Fibroblast of the aortic adventitia (primary cell): ENCODE measurements at places on chromosomes 5 and 9. TPM values are rescaled to one million over a fixed set of nuclear protein-coding genes. Genes with fewer than 3 reads are reported as not detected.

DNA sequence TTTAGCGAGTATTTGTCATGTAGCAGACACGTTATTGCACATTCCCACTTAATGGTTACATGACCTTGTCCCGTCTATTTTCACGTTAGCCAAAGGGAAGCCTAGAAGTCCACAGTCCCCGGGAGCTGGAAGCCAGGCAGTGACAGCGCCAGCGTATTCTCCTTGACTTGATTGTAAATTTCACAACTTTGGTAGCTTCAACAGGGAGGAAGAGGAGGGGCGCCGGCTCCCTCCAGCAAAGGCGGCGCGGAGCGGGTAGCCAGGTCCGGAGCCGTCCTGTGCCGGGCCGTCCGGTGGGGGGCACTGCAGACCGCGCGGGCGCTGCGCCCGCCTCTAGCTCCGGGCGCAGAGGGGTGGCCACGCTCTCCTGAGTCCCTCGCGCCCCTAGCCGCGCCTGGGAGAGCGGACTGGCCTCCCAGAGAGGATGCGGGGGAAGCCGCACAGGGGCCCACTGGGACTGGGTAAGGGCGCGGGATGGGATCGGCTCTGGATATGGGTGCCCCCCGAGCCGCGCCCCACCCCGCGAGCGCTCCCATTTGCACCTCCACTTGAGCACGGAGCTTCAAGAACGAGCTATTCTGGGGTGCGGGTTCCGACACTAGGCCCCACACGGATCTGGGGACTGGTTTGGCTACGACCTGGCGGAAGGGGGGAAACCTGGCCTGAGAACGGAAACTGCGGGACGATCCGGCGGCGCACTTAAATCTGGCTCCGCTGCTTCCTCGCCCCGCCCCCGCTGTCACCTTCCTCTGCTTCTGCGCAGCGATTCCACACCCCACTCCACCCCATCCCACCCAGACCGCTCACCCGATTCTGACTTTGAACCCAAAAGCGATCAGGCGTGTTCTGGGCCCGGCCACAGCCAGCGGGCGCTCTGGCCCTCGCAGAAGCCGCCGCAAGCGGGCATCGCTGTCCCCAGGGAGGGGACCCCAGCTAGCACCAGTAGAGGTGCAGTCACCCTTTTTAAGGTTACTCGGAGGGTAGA lies 23.8 kb downstream of the KLF4 start:
- peak; percentile 62 for DNase-seq

DNA sequence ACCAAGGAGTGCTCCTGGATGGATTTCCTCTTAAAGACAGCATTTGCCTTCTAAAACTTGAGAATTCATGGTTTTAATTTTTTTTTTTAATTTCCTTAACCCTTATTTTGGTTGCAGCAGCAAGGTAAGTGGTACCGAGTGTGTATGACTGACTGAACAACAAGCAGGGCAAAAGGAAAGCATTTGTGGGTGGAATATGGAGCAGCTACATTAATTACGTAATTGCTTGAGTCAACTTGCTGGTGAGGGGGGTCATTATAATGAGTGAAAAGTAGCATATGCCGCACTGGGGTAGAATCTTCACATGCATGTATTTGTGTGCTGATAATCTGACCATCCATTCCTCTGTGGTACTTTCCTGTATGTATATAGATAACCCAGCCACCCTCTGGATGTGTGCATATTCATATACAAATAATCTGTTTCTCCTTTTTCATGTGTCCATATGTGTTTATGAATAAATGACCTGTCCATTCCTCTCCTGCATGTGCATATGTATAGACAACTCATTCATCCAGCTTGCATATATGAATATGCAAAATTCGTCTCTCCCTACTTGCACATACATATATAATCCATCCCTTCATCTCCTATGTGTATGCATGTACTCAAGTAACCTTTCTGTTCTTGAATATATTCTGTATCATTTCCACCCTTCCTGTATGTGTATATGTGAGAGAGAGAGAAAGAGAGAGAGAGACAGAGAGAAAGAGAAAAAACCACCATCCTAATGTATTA lies 147.5 kb upstream of the RUSC2 start:
- peak; percentile 26 for DNase-seq

DNA sequence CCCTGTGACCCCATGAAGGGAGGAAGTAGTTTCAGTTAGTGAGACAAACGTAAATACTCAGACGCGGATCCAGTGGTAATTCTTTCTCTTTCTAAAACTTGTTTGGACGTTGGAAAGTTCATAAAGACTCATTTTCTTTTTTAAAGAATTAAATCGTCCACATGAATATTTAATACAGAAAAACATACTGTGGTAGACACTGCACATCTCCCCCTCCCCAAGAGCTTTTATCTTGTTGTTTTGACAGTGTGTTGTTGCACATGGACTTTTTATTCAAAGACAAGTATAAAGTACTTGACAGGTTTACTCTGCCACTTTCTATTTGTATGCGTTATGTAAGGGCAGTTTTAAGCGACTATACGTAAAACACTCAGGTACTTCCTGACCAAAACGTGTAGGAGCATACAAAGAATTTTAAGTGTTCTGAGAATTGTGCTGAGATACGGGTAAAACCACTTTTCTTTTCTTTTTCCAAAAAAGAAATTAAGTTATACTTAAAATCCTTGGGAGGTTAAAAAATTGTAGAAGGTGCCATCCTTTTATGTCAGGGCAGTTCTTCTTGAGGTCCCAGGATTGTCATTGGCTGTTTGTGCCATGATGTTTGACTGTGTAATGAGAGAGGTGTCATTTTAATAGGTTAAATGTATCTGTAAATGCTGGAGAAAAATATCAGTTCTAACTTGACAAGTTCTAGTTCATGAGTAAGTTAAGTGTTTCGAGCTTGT lies 1.3 kb downstream of the NIPBL start:
- peak; percentile 21 for DNase-seq

GRCh38 chr5:50667023-50667652 lies 701 bp downstream of the PARP8 start:
- DNase-seq = peak; percentile 54

DNA sequence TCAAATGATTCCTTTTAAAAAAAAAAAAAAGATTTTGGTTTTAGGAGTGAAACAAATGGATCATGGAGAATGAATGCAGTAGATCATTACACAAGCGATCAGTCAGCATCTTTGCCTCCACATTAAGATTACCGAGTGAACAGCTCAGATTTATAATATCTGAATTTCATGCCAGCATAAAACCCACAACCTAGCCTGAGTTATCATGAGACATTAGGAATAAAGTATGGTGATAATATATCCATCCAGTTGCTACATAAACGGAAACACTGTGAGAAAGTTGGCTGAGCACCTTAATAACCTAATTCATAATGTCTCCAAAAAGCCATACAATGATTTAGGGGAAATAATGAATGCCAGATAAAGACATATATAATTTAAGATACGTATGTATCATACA lies 553.1 kb upstream of the TUSC1 start:
- no peak for DNase-seq

DNA sequence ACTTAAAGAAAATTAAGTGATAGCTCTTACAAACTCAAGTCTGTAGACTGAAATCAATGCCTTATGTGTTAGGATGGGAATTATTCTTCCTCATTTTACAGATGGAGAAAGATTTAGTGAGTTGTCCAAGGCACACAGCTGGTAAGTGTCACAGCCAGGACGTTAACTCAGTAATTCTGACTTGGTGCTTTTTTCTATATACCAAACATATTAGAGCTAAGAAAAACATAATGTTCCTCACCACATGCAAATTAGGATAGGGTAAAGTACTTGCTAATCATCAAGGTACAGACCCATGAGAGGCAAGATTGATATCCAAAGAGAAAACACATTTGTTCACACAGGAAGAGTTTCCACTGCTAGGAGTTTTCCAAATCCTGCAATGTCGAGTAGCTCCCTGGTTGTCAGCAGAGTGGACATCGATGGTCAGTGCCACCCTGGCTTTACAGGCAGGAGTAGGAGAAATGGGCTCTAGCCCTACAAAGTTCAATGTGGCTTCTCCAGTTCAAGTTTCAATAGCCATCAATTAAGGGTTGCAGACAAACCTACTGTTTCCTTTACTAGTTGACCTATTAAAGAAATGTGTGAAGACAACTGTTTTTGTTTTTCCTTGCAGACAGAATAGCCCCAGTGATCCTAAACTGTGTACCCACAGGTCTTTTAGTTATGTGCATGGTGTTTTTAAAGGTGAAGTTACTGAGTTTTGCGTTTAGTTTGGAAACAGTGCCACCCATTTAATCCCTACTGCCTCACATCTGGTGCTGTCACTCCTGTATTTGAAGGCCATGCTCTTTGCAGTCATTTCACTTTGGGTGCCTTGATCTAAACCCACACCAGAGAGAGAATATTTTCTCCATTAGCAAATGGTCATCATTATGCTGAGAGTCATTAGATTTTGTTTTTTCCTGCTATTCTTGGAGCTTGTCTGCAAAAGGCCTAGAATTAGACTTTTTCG lies 460.8 kb upstream of the SMARCA2 start:
- DNase-seq = no peak

DNA sequence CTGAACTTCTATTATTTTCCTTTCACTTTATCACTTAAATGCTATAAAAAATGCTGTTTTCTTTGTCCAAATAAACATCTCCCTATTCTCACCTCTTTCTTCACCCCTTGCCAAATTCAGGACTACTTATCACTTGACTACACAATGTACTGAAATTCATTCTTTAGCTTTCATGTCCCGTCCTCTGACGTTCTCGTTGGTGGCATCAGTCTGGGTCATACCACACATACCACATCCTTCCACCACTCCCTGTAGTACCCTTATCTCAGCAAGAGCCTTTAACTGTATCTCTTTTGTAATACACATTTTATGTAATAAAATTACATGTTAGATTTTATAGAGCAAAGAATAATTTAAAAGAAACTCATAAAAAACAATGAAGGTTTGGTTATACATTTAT lies 231.1 kb upstream of the PAPPA start:
- DNase-seq = no peak

- no peak for DNase-seq
These were observed 62.1 kb upstream of the FANCC start for GRCh38 chr9:95379630-95380029.

DNA sequence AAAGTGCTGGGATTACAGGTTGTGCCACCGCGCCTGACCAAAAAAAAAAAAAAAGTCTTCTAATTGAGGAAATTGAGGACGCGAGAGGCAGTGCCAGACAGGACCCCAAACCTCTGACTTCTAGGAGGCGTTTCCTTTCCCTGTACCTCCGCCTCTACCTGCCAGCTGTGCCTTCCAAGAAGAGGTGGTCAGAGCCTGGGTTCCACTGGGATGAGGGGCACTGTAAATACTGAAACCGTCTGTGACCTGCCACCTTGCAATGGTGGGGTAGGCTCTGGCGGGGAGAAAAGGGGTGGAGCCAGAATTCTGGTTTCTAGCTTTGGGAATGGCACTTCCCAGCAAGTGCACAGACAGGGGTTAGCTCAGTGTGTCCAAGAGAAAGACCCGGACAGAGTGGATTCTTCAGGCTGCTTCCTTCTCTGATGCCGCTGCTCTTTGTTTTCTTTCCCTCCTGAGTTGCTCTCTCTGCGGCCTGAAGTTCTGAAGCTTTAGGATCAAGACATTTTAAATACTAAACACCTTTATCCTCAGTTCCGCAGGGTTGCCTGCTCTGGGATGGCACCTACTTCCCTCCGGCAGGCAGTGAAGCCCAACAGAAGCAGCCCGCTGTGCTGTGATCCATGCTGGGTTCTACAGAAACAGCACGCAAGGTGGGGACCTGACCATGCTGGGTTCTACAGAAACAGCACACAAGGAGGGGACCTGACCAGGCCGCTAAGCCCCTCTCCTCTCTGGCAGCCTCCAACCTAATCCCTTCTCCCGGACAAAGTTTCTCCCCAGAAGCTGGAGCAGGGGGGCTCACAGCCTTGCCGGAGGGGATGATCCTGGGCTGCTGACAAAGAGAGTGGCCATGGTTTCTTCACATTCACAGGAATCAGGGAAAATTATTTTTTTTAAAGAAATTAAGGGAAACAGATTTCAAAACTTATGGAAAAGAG lies 65.2 kb downstream of the OTULIN start:
- DNase-seq = no peak

DNA sequence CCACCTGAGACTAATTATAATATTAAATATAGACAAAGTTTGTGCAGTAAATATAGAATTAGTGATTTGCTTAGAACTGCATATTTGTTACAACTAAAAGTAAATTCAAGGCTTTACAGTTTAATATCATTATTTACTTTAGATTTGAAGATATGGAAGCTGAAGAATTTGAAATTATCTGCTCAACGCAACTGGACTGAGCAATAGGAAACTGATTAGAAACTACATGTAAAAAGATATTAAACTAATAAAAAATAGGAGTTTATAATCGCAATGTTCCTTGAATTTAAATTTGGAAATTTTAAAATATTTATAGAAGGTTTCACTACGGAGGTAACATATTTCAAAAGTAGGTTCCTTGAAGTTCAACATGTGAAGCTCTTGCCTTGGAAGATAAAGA lies 55.2 kb downstream of the CDH10 start:
- no peak for DNase-seq

- no peak for DNase-seq
These were observed 323.8 kb downstream of the PRELID2 start for GRCh38 chr5:145511351-145511750.

GRCh38 chr5:152218694-152219093 lies 186.4 kb downstream of the NMUR2 start:
- no peak for DNase-seq

GRCh38 chr5:52989025-52989780 lies at the start of gene ITGA2:
TSS of gene ITGA2 (plus strand) at chr5:52989352. CDS start at chr5:52989469, 117 bp downstream.
- peak; percentile 60 for DNase-seq

DNA sequence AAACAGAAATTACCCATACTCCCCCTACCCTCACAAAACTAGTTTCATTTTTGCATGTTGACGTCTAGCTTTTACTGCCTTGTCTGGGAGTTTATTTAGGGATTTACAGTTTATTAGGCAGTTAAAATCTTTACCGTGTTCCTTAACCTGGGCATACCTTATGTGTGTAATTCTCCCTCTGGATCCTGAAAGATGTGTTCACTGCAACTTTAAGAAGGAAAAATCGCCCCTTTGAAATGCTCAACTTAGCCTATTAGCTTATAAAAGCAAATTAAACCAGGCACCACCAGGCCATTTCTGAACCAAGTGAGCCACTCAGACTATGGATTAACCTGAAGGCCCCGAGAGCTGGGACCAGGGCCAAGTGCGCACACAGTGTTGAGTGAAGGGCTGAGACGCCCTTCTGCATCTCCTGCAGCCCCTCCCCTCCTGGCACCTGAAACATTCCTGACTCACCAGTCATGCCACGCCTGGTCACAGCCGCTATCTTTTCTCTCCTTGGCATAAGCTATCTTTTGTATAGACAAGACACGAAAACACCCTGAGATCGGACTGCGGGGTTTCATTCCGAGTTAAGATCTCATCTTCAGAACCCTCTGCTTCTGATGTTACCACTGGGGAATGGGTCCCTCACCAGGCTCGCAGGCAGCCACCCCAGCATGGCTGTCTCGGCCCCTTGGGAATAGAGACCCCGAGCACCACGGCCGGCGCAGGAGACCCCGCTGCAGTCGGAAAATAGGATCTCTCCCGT lies 111.9 kb downstream of the ROR2 start:
- DNase-seq = peak; percentile 90

Gene ANKRD31
- total RNA-seq = 0.16 and 0.18 TPM in 2 replicates

Gene FRRS1L
- total RNA-seq = 0.08 and 0.18 TPM in 2 replicates

Gene CNTNAP3B
- 6.4 and 118 TPM in 2 replicates for total RNA-seq

Gene NLN
- total RNA-seq = 26.9 and 30.2 TPM in 2 replicates

Gene NUDT12
- 10.7 and 16.8 TPM in 2 replicates for total RNA-seq

Gene CAVIN4
- 1.4 TPM in 2 replicates for total RNA-seq

Gene AK8
- 0.18 TPM in 1 of 2 replicates, not detected in the other for total RNA-seq
